ENCODE measurements at places on chromosomes 5 and 9.

DNA sequence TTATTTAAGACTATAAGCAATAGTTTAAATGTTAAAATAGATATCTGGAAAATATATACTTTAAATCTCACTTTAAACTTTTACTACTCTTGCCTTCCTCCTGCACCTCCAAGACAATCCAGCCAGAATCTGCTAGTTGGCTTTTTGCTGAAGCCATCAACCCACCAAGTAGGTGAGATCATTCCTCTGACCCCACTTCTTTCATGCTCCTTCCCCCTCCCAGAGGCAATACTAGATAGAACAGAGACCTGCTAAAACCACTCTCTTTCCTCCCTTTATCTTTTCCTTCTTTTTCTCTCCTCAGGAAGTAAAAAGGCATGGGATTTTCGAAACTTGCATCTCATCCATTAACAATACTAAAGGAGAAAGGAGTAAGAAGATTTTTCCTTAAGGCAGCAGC is 30.1 kb upstream of the CAMK4 start:
- DNase-seq = no peak

GRCh38 chr5:161863811-161864210 is 15.9 kb downstream of the GABRA1 start:
- no peak for DNase-seq

GRCh38 chr5:136724161-136724560 is 358.8 kb upstream of the TRPC7 start:
- DNase-seq = no peak

DNA sequence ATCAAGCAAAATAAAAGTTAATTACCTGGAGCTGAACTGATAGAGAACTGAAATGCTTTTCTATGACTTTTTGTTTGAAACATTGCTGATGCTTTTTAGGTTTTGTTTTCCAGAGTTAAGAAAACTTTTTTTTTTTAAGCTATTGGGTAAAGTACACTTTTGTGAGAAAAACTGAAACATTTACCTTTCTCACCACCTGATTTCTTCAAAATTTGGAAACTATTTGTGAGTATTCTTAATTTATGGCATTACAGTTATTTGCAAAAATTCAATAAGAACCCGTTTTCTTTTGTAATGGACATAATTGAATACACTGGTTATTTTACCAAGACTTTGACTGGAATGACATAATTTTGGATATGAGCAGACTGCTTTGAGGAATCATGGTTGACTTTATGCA is 6.6 kb downstream of the C9orf153 start:
- no peak for DNase-seq

DNA sequence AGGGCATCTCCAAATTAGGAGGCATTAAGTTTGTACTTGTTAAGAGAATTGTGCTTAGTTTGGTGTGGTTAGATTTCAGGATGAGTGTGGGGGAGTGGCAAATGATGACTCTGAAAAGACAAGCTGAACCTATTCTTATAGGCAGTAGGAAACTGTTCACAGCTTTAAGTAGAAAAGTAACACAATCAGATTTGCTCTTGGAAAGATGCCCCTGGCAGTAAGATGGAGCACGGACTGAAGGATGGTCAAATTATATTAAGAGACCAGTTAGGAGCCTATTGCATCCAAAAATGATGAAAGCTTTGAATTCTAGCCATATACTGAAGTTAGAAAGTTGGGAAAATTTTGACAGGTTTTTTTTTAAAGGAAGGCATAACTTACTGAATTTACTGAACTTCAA is 254.2 kb upstream of the MEF2C start:
- DNase-seq = no peak

DNA sequence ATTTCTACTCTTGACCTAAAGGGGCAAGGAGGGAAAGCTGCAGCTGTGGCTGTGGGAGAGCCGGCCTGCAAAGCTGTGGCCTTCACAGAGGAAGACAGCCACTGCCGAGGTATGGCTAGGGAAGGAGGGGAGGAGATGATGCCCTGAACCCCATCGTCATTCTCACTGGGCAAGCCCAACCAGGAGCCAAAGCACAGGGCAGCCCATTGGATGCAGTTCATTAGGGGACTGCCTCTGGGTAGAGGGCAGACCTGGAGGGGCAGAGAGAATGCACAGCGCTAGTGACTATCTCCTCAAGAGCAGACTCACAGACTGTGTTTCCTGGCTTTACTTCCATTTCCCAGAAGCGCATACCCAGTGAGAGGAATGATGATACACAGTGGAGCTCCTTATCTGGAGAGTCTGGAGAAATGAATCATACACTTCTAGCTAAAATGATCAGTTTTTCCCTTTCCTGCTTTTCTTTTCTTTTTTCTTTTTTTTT is 47.2 kb upstream of the TTC23L start:
- peak; percentile 54 for DNase-seq

DNA sequence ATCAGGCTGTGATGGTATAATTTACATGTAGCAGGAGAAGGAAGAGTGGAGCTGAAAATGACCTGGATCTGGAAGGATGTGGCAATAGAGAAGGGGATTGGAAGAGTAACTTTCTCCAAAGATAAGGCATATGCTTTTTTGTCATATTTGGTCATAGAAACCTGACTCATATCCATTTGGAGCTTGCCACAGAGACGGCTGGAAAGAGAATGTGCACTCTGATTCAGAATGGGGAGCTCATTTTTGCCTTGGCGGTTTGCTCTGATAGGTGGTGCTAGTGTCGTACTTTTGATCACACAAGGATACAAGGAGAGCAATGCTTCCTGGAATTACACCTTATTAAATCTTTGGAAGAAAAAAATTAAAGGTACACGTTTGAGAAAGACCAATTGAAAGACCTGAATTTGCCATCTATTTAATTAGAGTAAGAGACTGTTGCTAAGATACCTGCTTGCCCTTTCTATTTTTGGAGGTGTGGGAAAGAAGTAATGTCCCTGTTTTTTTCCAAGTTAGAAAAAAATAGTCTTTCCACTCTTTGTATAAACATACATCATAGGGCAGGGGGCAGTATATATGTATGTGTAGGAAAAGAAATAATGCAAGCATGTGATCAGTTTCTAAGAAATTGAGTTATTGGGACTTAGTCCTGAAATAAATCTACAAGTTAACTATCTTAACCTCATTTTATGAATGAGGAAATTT is 5.4 kb downstream of the LSM11 start:
- DNase-seq = peak; percentile 71

DNA sequence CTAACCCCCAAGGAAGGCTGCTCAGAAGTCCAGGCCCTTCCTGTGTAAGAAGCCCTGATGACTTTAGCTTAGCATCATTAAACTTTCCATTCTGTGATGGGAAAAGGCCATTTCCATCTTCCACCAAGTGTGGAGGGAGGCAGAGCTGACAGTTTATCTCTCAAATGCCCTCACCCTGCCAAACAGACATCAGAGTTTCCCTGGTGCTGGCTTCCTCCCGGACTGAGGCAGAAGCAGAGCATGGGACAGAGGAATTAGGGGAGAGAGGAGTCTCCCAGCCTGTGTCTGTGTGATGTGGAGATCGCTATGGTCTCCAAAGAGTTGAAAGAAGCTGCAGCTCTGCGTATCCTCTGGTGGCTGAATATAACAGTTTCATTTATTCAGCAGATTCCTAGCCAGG is 57.4 kb upstream of the CTNNA1 start:
- no peak for DNase-seq

- DNase-seq = peak; percentile 93
Measured at GRCh38 chr5:151699071-151699901, 12.6 kb upstream of the SPARC start.

DNA sequence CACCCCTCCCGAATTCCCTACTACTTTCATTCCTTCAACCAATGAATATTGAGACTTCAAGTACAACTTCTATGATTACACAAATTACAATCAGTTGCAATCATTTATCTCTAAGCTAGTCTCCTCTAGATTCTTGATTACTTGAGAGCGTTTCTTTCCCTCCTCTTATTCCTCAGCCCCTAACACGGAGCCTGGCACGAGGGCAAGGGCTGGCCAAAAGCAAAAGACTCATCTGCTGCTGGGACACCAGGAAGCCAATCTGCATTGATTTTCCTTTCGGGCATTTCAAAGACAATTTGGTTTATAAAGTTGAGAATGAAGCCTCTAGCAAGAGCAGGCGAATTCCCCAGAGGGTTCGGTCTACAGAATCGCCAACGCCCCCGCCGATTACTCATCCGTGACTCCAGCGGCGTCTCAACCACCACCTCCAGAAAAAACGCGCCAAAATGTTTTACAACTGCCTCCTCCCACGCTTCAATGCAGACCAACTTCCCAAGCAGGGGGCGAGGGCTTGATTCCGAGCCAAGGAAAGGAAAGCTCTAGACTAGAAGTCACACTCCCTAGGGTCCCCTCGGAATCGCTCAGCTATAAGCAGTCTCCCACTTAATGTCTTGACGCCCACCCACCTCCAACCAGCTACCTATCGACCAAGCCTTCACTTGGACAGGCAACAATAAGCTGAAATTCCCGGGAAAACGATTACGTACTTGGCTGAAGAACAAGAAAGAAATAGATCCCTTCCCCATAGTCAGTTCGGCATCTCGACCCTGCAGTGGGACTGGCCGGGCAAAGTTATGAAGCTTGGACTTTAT is 1.5 kb downstream of the PCSK1 start:
- DNase-seq = peak; percentile 15

DNA sequence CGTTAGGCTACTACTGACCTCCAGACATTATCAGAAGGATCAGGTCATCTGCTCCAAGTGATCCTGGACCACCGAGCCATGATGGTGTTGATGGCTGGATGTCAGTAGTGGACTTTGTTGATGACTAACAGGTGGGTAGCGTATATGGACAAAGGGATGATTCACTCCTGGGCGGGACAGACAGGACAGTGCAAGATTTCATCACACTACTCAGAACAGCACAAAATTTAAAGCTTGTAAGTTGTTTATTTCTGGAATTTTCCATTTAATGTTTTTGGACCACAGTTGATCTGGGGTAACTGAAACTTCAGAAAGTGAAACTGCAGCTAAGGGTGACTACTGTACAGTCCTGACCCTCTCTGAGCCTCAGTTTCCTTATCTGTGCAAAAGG is 12.7 kb downstream of the PDGFRB start:
- peak; percentile 90 for DNase-seq

DNA sequence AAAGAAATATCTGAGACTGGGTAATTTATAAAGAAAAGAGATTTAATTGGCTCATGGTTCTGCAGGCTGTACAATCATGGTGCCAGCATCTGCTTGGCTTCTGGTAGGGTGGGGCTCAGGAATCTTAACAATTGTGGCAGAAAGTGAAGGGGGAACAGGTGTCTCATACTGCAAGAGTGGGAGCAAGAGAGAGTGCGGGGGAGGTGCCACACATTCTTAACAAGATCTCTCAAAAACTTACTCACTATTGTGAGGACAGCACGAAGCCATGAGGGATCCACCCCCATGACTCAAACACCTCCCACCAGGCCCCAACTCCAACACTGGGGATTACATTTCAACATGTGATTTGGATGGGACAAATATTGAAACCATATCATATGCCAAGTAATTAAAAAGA is 70.1 kb upstream of the PANK3 start:
- peak; percentile 59 for DNase-seq

DNA sequence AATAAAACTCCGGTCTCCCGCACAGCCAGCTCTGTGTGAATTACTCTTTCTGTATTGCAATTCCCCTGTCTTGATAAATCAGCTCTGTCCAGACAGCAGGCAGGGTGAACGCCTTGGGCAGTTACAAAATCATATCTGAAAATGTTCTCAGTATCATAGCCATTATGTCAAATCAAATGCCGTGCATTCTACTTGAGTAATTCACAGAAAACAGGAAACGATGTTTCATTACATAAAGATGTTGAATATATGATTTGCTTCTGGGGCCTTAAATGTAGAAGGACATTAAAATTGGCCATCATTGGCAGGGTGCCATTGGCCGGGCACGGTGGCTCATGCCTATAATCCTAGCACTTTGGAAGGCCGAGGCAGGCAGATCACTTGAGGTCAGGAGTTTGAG is 8.5 kb downstream of the POLR3G start:
- DNase-seq = no peak

- DNase-seq = no peak
Measured at GRCh38 chr5:41869151-41869723, 988 bp downstream of the OXCT1 start.

- DNase-seq = no peak
Measured at GRCh38 chr5:133662578-133662977, 50.2 kb upstream of the FSTL4 start.

GRCh38 chr5:159605585-159605984 is 275.3 kb upstream of the IL12B start:
- DNase-seq = peak; percentile 70

- DNase-seq = no peak
Measured at GRCh38 chr9:14812806-14813205, 90.3 kb upstream of the CER1 start.

DNA sequence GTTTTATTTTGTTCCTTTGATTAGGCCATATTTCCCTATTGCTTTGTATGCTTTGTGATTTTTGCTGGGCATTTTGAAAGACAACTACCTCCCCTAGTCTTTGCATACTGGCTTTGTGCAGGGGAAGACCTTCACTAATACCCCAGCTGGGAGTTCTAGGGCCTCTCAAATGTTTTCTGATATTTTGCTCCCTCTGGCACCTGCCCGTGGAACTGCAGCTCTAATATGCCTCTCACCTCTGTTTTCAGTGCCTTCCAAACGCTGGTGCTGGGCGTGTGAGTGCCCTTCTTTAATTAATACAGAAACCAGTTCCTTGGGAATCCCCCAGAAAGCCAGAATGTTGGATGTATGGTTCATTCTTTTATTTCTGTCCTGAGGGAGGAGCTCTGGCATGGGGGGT is 204.5 kb downstream of the COMMD10 start:
- no peak for DNase-seq

- no peak for DNase-seq
Measured at GRCh38 chr5:3382151-3382550, 213.5 kb upstream of the IRX1 start.

- no peak for DNase-seq
Measured at GRCh38 chr9:18189871-18190670, 283.9 kb upstream of the ADAMTSL1 start.

DNA sequence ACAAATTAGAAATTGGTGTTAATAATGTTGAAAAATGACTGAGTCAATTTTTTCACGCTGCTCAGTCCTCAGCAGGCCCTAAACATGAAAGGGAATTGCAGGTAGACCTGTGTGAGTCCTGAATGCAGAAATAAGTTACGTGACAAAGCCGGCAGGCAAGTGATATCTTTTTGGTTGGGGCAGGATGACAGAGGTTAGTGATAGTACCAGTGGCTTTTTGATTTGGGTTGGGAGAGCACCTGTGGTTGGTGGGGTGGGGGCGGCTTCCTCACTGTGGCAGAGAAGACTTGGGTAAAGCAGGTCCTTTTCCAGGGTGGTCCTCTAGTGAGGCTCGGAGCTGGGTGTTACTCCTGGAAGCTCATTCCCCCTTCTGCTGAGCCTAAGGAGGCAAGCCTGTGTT is 164.7 kb downstream of the TMEM167A start:
- no peak for DNase-seq

DNA sequence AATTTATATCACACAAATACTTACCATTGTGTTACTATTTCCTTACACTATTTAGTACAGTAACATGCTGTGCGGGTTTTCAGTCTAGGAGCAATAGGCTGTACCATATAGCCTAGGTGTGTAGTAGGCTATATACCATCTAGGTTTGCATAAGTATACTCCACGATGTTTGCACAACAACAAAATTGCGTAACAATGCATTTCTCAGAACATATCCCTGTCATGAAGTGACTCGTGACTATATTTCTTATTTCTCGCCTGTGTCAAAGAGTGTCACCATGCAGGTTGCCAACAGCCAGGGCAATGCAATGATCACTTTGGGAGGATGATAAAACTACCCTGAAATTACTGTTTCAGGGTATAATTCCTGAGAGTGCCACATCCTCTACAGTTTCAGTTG is 65.6 kb upstream of the CD180 start:
- DNase-seq = no peak
